ENCODE measurements at places on chromosomes 4 and X.

DNA sequence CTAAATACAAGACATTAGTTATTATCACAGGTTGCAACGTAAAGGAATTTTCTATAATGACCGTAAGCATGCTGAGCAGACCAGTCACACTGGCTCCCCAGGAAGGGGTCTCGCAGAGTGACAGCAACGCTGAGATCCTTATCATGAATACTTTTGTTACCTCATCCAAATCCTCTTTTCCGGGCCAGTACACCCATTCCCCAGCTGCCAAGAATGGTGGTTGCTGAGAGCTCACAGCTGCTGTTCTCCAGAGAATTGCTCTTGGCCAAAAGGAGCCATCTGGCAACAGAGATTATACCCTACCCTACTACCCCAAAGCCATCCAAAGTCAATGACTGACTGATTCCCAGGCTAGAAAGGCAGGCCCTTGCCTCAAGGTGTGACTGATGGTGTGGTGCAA lies 91.6 kb downstream of the FUNDC1 start:
- no peak for DNase-seq

DNA sequence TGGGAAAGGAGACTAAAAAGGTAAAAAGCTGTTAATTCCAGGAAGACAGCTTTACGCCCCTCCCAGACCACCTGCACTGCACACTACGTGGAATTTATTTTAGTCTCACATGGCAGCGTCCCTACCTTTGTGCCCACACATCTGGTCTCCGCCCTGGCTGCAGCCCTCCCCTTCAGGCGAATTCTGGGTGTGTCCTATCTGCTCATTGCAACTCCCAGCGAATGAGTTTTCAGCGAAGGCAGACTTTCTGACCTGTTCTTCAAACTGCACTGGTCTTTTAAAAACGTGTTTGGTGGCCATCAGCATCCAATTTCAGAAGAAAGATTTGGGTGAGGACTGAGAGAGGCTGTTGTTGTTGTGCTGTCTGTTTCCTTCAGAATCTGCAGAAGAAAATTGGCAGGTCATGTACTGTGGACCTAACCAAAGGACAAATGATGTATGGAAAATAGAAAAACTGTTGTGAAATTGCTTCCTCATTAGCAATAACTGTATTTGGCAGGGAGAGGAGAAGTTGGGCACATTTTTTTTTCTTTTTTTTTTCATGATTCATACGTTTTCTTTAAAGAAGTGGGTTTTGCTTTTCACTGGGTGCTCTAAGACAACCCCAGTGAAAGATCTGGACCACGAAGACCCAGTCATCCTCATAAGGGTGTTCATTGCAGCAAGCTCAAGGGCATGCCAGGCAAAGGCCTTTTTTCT lies 4.2 kb downstream of the TLR8 start:
- DNase-seq, result no peak

DNA sequence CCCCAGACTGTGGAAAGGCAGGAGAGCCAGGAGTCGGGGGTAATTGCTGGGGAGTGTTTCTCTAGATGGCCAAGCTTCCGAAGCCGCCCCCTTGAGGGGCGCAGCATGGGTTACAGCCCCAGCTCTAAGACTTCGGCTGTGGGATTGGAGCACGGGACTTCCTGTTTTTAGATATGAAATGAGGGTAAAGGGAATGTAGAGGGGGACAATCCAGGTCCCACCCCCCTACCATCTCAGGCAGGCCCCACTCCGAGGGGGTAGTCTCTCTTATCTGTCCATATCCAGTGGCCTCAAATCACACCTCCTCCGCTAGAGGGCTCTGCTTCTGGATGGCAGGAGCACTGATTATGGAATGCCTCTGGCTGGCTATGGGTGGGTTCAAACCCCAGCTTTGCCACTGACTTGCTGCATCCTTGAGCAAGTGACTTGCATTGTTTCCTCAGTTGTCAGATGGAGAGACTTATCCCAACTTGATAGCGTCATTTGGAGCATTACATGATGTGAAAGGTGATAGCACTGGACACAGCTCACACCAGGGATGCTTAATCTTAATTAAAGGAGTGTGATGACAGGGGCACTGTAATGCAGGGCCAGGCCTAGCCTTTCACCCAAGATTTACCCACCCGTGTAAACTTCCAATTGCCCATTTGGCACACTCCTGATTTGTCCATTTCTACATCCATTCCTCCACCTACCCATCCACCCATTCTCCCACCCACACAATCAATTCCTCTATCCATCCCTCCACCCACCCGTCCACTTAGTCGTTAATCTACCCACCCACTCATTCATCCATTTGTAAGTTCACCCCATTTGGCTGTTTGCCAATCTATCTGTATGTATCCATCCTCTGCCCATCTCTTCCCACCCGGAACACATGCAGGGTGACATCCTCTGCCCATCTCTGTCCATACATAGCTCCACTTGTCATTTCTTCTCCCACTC lies 848 bp upstream of the KCND1 start:
- DNase-seq, result no peak

- DNase-seq, result no peak
These were observed 229.9 kb downstream of the SOX3 start for GRCh38 chrX:140274811-140275525.

DNA sequence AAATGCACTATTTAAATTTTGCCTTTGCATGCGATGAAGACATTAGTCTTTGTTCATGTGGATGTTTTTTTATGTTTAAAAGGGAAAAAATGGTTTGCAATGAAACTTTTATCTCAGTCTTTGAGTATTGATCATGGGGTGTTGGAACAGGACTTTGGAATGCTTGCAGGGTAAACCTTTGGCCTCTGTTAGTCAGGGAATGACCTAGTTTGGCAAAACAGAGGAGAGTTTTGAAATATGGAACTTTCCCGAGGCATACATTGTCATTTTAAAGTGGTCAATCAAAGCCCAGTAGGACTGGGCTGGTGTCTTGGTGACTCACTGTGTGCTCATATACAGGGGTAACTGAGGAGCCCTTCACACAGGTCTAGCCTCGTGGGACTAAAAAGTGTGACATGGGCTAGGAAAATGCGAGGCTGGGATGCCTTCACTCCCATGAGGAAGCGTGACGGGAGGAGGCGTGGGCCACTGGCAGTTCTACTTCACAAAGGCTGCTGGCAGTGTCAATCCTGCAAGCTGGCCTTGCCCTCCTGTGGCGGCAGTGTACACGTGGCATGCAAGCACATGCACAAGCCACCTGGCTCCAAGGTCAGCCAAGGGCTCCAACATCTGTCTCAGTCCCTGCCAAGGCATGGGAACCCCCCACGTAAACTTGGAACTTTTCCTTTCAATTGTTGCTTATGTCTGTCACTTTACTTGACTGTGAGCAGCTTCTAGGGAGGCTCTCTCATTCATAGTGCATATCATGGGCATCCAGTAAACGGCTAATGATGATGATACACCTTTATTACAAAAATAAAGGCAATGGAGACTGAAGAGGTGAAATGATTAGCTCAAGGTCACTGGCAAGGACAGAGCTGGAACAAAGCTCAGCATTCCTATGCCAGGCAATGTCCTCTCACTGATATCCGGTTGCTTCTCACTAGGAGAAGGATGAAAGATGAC lies 5.2 kb upstream of the F11 start:
- DNase-seq, result no peak

DNA sequence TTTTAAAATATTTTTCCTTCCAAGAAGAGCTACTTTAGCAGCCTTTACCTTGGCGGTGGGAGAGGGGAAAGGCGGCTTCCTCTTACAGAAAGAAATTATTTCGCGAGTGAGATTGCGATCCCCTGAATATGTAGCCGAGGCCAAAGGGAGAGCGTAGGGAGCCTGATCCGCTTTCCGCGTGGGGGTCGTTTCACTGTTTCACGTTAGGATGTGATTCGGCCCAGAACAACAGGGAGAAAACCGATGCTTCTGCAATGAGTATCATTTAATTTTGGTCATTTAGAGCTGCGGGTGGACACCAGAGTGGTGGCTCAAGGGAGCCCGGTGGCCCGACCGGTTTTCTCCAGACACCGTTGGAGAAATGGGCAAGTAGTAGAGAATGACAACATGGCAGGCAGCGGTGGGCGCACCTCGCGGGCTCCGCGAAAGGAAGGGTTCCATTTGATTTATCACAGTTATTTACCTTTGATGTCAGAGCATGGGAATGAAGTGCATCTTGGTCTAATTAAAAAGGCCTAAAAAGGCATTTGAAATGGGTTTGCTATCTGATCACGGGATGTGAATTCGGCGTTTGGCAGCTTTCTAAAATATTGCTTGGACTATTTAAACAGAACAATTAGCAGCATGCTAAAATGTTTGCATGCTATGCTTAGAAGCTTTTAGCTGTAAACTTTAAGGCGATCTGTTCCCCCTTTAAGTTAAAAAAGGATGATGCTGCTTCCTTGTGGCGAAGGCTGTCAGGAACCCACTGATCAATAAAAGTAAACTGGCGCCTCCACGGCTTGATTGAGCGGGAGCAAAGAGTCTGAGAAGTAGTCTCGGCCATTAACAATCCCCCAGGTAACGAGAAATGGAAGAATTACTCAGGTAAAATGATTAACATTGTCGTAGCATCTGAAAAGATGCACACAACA lies 2.0 kb upstream of the PCDH19 start:
- no peak for DNase-seq

GRCh38 chr4:22824091-22824490 lies 131.4 kb downstream of the GBA3 start:
- no peak for DNase-seq

All from activated T-helper 1 cell treated with anti-CD3 and anti-CD28 coated beads, Interleukin-12 subunit alpha, Interleukin-12 subunit beta, Interleukin-2, Interleukin-4 antibody, amounts not matched to agents 30 ng/mL and 10 ng/mL and 1 ng/mL, durations not matched to agents 14 hours and 24 hours and 36 hours (primary cell).